HT1080 (cell line): ENCODE measurements at places on chromosomes 7 and 10. TPM values are rescaled to one million over a fixed set of nuclear protein-coding genes. Genes with fewer than 3 reads are reported as not detected.

- no peak for DNase-seq
Measured at GRCh38 chr7:25615003-25615402, 386.7 kb upstream of the NPVF start.

Gene PNLIPRP1
- not detected in 2 replicates for total RNA-seq

- DNase-seq, result no peak
Measured at GRCh38 chr7:132685277-132685676, 109.0 kb upstream of the PLXNA4 start.

DNA sequence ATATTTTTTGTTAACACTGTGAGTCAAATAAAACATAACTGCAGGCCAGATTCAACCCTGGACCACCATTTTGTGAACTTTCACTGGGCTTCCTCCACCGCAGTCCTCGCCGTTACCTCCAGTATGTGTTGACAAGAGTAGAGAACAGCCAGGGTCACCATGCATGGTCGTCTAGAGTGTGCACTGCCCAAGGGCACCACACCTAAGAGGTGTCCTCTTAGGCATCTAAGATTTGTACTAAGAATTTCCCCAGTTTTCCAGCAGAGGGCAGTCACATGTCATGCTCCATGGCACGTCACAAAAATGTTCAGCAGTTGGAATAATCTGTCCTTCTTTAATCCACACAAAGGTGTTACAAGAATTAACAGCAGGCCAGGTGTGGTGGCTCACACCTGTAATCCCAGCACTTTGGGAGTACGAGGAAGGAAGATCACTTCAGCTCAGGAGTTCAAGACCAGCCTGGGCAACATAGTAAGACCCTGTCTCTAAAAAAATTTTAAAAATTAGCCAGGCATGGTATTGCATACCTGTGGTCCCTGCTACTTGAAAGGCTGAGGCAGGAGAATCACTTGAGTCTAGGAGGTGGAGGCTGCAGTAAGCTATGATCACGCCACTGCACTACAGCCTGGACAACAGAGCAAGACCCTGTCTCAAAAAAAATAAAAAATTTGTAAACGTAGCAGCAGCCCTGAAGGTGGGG, 71.2 kb upstream of the FOXK1 start:
- DNase-seq, result peak; percentile 49

GRCh38 chr7:43398831-43399230, 184.1 kb upstream of the STK17A start:
- DNase-seq, result no peak

- DNase-seq, result no peak
Measured at GRCh38 chr7:143050931-143051330, 1.2 kb upstream of the OR6V1 start.

Gene CALCR
- total RNA-seq, result not detected in 2 replicates

DNA sequence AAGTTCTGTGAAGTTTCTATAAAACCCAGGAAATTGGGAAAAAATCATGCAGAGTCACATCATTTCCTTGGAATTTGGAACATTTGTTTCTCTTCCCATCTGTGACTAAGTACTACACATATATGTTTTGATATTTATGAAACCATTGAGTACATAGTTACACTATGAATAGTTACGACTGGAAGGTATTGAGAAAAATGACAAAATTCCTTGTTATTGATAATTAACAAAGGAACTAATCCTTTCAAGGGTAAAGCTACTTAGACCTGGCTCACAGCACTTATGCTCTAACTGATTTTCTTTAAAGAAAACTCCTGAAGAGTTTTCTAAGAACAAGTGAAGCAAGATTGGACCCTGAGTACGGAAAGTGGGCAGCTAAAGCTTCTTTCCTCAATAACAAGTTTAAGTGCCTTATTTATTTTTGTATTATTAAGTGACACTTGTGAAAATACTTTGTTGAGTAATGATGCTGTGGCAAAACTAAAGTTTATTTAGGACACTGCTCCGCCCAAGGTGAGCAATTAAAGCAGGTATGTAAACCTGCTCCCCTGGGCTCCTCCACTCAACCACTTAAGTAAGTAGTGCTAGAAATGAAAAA, 12.0 kb upstream of the GLCCI1 start:
- DNase-seq, result no peak

GRCh38 chr10:65348637-65349036, 1577.2 kb upstream of the LRRTM3 start:
- no peak for DNase-seq

- no peak for DNase-seq
Measured at GRCh38 chr10:91893051-91893450, 16.2 kb downstream of the FGFBP3 start.

Gene LFNG
- 8.0 and 8.3 TPM in 2 replicates for total RNA-seq

DNA sequence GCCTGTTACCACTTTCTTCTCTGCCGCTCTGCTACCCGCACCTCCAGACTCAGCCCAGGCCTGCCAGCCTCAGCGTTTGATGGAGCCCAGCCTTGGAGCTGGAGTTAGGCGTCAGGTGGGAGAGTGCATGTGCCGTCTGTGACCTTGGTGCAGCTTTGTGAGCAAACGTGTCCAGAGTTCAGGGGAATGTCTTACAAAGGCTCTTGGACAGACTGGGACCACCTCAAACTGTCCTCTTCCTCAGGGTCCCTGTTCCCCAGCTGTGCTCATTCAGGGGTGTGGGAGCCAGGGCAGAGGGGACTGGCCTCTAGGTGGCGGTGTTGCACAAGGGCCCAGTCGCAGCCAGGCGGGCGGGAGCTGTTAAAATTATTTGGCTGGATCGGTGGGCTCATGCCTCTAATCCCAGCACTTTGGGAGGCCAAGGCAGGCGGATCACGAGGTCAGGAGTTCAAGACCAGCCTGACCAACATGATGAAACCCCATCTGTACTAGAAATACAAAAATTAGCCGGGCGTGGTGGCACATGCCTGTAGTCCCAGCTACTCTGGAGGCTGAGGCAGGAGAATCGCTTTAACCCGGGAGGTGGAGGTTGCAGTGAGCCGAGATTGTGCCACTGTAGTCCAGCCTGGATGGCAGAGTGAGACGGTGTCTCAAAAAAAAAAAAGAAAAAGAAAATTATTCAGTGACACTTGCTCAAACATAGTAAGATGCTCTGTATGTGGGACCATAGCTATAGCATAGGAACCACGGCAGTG, 89.2 kb downstream of the ADCY1 start:
- peak; percentile 28 for DNase-seq

Gene RAB19
- not detected in 2 replicates for total RNA-seq

DNA sequence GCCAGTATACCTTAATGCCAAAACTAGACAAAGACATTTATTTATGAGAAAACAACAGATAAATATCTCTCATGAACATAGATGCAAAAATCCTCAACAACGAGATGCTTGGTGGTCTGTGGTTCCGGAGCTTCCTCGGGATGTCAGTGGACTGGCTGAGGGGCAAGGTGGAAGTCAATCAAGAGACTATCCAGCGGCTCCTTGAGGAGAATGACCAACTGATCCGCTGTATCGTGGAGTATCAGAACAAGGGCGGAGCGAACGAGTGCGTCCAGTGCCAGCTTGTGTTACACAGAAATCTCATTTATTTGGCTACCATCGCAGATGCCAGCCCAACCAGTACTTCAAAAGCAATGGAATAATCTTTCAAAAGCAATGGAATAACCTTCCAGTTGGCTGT, 60.0 kb upstream of the PARD3 start:
- no peak for DNase-seq

DNA sequence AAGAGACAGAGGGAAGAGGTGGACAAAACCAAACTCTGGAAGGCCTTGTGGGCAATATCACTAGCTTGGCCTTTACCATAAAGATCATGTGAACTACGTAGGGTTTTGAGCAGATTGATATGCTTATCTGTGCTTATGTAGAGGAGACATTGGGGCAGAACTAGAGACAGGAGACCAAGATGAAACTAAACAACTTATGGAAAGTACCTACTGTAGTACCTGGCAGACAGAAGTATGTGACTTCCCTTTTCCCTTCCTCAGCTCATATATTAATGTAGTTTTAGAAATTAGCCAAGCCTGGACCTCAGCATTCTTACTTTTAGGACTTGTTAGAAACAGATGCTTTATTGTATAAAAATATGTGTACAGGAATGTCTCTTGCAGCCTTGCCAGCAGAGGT, 14.0 kb upstream of the IL6 start:
- DNase-seq, result no peak

GRCh38 chr10:60916025-60916424, 28.0 kb downstream of the RHOBTB1 start:
- no peak for DNase-seq

DNA sequence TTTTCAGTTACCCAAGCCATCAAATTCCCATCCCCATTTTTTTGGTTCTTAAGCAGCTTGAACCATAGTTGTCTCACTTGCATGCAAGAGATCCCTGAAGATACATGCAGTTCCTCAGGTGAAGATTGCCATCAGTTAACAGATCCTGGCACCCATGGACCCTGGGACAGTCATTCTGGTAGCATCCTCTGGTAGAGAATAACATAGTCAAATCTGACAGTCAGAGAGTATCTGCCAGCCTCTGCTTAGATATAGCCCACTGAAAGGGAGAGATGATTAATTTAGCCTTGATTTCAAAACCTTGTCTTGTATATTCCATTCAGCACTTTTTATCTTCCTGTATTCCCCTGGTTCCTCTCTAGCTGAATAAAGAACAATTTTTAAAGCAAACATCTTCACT, 280.4 kb downstream of the KCNMA1 start:
- no peak for DNase-seq

Gene RASA4B
- total RNA-seq, result 0.67 and 1.2 TPM in 2 replicates

- no peak for DNase-seq
Measured at GRCh38 chr10:125107166-125107949, 53.0 kb downstream of the CTBP2 start.

Gene IRF5
- 2.3 and 2.6 TPM in 2 replicates for total RNA-seq

Gene SUGCT
- total RNA-seq, result 6.6 and 13.1 TPM in 2 replicates

Gene MYOZ1
- total RNA-seq, result not detected in 2 replicates

Gene VSTM4
- 2.2 and 2.7 TPM in 2 replicates for total RNA-seq

DNA sequence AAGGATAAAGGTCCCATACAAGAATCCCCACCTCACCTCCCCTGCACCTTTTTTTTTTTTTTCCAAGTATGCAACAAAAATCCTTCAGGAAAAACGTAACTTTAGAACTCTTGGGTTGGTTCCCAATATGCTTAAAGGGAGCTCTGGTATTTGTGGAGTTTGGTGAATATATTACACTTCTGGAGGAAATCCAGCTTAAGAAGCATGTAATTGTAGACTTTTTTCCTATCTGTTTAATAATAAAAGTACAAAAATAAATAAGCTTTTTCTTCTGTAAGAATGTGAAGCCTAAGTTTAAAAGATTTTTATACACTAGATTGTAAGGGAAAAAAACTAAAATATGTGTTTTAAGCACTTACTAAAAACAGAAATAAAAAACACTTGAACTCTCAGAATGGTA, 102.3 kb downstream of the SORBS1 start:
- no peak for DNase-seq

- DNase-seq, result no peak
Measured at GRCh38 chr7:140696024-140696679, 356 bp upstream of the NDUFB2 start.

DNA sequence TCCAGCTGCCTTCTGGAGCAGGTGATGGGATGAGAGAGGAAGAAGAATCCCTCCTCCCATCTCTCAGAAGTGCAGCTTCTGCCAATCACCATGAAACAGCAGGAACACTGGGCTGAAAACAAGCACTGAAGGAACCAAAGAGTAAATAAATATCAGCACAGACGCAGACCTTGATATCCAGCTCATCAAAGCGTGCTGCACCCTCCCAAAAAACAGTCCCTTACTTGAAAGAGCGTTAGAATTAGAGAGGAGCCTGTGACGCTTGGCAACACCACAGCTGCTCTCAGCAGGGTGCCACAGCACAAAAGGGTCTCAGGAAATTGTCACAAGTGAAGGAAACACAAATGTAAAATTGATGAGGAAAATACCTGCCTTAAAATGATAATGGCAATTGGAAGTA, 39.5 kb downstream of the KLF6 start:
- no peak for DNase-seq

- peak; percentile 24 for DNase-seq
Measured at GRCh38 chr10:70925377-70926225, 37.2 kb upstream of the PCBD1 start.

Gene DNMBP
- 24.7 and 31.9 TPM in 2 replicates for total RNA-seq

Gene PRSS1
- not detected in 2 replicates for total RNA-seq

Gene ASL
- 49.7 and 49.8 TPM in 2 replicates for total RNA-seq

Gene SPDYE8
- total RNA-seq, result not detected in 2 replicates

GRCh38 chr7:132410385-132410784, 165.9 kb downstream of the PLXNA4 start:
- no peak for DNase-seq

DNA sequence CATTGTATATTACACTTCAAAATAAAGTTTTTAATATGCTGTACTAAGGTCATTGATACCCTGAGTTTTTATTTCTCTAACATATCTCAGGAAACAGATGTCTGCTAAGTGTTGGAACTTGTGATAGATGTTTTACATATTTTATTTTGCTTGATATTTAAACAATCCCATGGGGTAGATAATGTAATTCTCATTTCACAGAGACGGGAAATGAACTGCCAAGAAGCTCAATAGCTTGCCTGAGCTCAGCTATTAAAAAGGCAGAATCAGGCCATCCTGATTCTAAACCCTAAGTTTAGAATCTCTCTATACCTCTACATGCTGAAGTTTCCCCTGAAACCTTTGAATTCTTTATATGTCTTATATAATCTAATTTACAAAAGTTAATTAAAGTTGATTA, 126.3 kb downstream of the LRRC18 start:
- DNase-seq, result no peak

DNA sequence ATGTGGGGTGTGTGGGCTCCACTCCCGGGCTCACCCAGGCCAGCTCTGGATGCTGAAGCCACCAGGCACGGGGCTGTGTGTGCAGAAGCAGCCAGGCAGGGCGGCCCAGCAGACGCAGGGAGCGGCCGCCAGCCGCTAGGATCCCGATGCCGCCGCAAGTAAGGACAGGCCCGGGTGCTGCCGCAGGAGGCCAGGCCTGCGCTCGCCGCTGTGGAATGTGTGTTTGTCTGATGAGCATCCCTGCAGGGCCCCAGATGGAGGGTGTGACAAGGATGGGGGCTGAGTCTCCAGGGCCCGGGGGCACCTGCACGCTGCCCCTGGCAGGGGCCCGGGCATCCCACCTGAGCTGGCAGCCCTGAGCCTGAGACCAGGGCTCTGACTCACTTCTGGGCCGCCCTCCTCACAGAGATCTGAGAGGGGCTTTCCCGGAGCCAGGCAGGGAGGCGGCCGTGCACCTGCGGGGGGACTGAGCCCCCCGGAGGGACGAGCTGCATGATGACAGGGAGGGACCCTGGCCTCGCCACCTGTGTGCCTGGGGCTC, 101.5 kb downstream of the FOXL3 start:
- no peak for DNase-seq

GRCh38 chr7:152857272-152857671, 97.7 kb downstream of the ACTR3B start:
- DNase-seq, result no peak

DNA sequence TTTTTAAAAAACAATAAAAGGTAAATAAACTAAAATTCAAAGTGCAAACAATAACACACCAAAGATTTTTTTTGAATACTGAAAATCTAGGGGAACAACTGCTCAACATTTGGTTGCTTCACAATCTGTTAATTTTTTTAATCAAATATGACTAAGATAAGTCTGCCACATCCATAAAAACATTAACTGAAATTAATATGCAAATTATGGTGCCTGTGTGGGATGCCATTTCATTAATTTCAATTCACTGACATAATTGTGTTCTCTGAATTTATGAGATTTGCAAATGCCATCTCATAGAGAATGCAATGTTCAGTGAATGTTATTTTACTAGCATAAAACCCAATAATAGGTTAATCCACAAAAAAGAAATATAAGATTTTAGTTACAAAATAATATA, 233.8 kb downstream of the LRRN3 start:
- DNase-seq, result no peak

- peak; percentile 85 for DNase-seq
Measured at GRCh38 chr10:33145451-33146188, 187.6 kb upstream of the ITGB1 start.
